CD4-positive, alpha-beta T cell treated with Interleukin-21 for 1 hour (primary cell): ENCODE measurements at places on chromosomes 7 and 10.

- no peak for DNase-seq
These were observed 405.1 kb downstream of the PLXNA4 start for GRCh38 chr7:132171130-132171576.

GRCh38 chr10:71952745-71953144 lies 11.4 kb upstream of the CHST3 start:
- DNase-seq = no peak

DNA sequence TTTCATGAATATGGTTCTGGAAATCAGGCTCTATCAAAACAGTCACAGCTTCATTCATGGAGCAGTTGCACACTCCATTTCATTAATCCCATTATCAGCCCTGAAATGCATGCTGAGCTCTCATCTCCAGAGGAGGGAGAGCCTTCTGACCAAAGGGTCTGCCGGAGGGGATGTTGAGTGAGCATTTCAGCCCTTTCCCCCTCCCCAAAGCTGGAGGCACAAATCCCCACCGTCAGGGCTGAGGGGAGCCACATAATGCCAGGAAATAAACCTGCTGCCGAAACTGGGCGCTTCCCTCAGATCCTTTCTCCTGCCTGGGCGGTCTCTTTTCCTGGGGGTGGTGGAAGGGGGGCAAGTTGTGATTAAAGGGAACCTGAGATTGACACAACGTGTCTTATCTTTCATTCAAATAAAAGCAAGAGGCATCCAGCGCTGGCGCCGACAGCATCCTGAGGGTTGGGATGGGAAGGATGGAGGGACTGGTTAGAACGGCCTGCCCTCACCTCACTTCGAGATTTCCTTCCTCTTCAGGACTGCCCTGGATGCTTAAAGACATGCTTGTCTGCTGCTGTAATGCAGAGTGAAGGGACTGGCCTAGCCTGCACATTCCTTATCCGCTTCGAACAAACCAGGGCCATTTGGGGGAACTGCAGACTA lies 71.6 kb downstream of the TLL2 start:
- no peak for DNase-seq

DNA sequence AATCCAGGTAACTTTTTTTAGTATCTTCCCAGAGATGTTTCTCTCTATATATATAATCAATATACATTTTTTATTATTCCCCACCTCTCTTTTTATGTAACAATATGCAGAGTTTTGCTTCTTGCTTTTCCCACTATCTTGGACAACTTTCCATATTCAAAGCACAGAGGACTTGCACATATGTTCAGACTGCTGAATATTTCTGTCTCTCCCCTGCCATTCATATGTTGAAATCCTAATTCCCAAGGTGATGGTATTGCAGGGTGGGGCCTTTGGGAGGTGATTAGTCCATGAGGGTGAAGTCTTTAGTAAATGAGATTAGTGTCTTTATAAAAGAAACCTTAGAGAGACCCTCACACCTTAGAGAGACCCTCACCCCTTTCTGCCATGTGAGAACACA lies 72.8 kb downstream of the CFTR start:
- DNase-seq = no peak

DNA sequence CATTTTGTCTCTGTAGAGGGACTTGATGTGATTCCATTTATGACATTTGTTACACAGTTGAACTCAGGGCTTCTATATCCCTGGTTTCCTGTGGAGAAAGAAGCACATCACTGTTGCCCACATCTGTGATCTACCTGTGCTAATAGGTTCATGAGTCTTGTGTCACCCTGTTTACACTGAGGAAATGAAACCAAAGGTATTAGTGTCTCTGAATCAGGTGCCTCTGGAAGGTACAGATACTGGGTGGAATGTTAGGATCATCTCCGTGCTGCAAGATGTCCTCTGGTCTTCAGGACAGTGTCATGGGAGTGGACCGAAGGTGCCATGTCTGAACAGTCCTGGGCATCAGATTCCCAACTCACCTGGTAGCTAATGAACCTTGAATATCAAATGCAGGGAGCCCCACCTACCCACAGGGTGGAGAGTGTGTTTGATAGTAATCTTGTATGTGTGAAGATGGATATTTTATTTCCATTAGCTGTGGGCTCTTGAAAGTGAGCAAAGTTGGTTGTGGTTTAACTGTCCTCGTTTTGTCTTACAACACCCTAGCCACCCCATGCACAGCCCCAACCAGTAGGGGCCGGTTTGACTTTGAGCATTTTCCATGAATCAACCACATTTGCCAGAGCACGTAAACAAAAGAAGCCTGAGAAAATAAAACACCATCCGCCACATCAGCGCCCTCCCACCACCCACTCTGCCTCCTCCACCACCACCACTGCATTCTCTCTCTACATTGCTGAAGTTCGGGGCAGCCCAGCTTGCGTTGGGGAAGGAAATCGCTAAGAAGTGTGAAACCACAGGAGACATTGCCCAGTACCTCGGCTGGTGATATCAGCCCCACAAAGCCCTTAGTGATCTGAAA lies 40.7 kb downstream of the TARP start:
- DNase-seq = peak; percentile 86

GRCh38 chr7:123635551-123636359 lies 19.9 kb upstream of the LMOD2 start:
- peak; percentile 5 for DNase-seq

- DNase-seq = no peak
These were observed 121.7 kb downstream of the ATRNL1 start for GRCh38 chr10:115214829-115215228.

GRCh38 chr10:90592638-90593302 lies 265.1 kb downstream of the HTR7 start:
- no peak for DNase-seq
